Stimulated activated CD4-positive, alpha-beta T cell treated with anti-CD3 and anti-CD28 coated beads, TNF-alpha, amount 100 ng/mL, for 4 hours (primary cell): ENCODE measurements at places on chromosomes 13 and 19.
A peak's percentile ranks its signal among the peaks of the same experiment; 100 is the strongest.

DNA sequence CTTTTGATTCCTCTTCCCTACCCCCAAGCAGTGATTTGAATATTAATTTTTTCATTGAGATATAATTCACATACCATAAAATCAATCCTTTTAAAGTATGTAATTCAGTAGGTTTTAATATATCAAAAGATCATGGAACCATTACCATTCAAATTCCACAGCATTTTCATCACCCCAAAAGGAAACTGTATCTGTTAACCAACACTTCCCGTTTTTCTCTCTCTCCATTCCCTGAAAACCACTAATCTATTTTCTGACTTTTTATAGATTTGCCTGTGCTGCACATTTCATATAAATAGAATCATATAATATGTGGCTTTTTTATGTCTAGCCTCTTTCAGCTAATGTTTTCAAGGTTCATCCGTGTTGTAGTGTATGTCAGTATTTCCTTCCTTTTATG is 107.1 kb downstream of the PAN3 start:
- DNase-seq, result no peak

- DNase-seq, result no peak
Measured at GRCh38 chr13:108575430-108575829, 54.0 kb upstream of the MYO16 start.

GRCh38 chr19:35755550-35756376 is 1.1 kb downstream of the HSPB6 start:
- peak; percentile 56 for DNase-seq

- DNase-seq, result no peak
Measured at GRCh38 chr13:41075034-41075433, 13.7 kb downstream of the WBP4 start.

DNA sequence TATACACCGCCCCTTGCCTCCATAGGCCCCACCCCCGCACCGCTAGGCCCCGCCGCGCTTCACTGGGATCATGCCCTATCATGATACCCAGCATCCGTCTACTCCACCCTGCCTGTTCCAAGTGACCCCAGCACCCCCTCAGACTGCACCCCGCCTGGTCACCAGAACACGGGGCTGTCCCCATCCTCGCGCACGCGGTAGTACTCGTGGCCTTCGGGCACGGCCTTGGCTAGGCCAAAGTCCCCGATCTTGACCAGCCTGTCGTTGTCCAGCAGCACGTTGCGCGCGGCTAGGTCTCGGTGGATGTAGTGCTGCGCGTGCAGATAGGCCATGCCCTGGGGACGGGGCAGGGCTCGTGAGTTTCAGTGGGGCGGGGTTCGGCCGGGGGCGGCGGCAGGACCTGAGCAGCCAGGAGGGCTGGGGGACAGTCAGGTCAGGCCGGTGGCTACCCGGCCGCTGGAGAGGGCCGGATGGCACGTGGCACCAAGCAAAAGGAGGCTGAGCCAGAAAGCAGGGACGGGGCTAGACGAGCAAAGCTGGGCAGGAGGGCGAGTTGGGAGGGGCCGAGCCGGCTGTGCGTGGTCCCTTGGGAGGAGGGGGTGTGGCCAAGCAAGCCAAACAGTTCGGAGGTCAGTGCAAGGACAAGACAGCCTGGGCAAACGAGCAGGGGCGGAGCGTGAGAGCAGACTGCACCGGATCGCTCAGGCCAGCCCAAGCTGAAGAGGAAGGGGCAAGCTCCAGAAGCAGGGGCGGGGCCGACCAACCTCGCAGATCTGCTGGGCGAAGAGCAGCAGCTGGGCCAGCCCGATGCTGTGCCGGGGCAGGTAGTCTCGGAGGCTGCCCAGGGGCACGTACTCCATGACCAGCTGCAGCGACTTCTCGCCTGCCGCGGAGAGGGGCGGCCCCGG is 13.6 kb upstream of the ICAM3 start:
- DNase-seq, result no peak

GRCh38 chr13:76461999-76462398 is 424.2 kb downstream of the KCTD12 start:
- no peak for DNase-seq

DNA sequence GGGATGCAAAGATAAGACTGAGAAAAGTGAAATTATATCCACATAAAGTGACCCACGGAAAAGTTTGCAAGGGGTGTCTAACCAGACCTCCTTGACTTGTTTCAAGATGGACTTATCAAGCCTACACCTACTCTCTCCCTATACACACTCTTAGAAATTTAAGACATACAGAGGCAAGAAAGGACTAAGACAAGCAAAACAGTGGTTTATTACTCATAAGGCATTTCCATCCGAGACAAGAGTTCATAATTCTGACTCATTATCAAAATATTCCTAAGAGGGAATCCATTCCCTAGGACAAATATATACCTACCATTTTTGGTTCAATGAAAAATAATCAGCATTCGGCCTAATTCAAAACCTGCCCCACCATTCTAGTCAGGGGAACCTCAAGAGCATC is 232.6 kb upstream of the GPC6 start:
- no peak for DNase-seq

- DNase-seq, result no peak
Measured at GRCh38 chr13:112713517-112714253, 23.8 kb downstream of the ATP11A start.

DNA sequence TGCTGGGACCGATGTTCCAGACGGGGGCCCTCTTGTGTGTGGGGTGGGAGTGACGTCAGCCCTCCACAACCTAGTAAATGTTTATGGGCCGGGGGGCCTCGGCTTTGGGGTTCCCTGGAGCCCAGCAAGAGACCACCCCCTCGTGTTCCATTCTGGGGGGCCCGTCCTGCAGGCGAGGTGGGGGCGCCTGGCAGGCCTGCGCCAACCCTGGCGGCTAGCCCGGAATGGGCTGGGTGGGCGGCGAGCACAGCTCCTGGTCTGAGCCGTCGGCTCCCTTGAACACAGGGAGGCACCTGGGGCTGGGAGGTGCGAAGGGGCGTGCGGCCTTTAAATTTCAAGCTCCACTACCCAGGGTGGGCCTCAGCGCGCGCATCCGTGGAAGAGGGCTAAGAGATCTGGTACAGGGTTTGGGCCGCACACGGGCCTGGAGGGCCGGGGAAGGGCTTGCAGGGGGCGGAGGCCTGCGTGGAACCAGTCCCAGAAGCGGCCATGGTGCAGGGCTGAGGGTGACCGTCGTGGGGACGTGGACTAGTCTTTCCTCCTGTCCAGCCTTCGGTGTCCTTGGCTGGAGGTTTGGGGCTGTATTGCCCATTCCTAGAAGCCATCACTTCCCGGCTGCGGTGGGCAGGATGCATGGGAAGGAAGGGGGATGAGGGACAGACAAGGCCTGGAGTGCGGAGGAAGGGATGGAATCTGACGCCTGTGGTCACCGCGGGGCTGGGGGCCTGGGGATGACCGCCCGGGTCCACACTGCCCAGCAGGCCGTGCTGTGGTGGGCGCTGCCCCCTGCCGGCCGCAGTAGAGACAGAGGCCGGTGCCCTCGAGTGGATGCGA is 11.4 kb downstream of the NDUFA11 start:
- no peak for DNase-seq

DNA sequence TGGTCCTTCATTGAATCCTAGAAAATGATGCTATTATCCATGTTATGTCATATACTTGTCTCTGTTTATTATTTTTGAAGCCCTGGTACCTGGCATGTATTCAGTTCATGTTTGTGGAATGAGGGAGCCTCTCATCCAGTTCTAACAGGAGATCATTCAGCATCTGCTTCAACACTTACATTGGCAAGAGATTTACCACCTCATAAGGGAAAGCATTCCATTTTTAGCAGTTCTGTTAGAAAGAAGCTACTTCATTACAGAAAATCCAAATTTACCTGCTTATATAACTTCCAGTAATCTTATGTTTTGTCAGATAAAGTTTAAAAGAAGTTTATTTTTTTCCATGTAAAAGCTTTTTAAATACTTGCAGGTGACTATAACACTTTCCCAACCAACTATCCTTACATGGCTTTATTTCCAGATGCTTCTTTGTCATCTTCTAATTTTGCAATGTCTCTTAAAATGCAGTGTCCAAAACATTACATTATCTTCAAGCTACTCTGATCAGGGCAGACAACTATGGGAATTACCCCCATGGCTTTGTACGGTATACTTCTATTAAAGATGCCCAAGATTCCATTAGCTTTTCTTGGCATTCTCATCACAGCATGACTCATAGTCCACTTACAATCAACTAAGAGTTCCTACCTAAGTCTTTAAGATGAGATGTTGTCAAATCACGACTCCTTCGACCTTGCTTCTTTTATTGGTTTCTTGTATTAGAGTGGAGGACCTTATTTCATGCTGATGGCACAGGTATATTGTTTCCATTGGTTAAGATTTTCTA is 262.1 kb downstream of the PCDH9 start:
- no peak for DNase-seq

DNA sequence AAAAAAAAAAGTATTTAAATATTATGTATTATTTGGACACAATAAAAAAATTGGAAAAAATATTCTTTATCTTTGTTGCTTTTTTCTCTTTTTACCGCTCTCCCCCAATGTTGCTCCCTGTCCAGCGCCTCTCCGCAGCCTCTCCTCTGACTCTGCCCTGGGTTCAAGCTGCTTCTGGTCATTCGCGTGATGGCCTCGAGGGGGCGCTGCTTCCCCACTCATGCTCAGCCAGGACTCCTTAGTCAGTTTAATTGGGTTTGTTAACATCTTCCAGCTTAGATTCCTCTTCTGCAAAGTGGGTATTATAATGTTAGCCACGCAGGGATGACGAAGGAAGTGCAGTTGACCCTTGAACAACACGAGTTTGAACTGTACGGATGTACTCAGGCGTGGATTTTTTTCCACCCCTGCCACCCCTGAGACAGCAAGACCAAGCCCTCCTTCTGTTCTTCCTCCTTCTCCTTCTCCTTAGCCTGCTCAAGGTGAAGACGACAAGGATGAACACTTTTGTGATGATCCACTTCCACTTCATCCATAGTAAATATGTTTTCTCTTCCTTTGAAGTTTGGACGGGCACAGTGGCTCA is 4.9 kb upstream of the NWD1 start:
- DNase-seq, result no peak

DNA sequence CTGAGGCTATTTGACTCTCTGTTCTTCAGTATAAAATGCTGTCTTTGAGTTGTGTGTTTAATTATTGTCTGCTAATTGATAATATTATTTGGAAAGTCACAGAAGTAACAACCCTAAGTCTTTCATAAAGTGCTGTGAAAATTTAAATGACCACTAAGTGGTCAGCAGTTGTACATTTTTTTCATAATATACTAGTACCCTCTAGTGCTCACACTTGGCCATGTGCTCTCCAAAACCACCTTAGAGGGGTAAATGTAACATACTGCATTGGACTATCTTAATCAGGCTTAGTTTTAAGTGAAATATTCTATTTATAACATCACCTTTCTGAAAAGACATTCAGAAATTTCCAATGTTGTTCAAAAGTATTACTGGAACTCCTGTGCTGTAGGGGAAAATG is 745.3 kb downstream of the GPC5 start:
- DNase-seq, result no peak

DNA sequence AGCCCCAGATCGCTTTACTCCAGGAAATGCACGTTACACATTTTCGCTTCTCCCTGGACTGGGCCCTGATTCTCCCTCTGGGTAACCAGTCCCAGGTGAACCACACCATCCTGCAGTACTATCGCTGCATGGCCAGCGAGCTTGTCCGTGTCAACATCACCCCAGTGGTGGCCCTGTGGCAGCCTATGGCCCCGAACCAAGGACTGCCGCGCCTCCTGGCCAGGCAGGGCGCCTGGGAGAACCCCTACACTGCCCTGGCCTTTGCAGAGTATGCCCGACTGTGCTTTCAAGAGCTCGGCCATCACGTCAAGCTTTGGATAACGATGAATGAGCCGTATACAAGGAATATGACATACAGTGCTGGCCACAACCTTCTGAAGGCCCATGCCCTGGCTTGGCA is 44.6 kb downstream of the KL start:
- DNase-seq, result no peak

DNA sequence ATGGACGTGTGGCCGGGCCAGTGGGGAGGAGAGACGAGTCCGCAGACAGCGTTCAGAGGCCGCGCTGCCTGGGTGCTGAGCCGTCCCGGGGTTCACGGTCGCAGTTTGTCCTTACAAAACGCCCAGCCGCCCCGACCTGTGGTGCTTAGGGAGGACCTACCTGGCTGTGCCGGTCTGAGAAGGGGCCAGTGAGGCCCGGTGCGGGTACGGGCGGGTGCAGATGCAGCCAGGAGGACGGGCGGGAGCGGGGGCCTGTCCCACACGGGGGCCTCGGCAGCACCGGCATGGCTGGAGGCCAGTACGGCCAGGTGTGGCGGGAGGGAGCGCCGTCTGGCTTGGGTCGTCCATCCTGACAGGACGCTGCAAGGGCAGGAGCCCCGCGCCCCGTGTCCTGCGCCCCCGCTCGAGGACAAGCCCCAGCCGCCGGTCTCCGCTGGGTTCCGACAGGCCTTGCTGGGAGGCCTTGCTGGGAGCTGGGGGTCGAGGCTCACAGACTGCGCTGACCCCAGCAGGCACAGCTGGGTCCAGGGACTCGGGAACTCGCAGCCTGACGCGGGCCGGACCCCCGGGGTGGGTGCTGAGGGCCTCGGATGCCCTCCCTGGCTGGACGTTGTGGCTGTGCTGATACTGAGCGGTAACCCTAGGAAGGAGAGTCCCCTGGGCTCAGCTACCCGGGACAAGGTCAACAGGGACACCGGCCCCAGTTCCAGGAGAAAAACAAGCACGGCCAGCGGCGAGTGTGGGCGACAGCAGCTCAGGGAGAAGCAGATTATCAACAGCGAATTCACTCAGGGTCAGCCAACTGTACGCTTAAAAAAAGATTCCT is 5.3 kb upstream of the PROZ start:
- peak; percentile 23 for DNase-seq

DNA sequence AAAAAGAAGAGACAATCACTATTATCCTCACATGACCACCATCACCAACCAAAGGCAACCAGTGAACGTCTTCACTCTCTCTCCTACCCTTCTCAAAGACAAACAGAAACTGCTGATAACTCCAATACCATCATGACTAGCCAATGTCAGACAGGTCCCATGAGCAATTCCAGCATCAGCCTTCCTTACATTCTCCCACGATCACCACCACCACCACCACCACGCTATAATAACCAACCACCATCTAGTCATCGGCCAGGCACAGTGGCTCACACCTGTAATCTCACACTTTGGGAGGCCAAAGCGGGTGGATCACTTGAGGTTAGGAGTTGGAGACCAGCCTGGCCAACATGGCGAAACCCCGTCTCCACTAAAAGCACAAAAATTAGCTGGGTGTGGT is 3.9 kb downstream of the MYO1F start:
- DNase-seq, result no peak
